ENCODE measurements at places on chromosomes 6 and 20.
A peak's percentile ranks its signal among the peaks of the same experiment; 100 is the strongest.

GRCh38 chr6:9517806-9518205, 897.1 kb downstream of the TFAP2A start:
- no peak for DNase-seq

DNA sequence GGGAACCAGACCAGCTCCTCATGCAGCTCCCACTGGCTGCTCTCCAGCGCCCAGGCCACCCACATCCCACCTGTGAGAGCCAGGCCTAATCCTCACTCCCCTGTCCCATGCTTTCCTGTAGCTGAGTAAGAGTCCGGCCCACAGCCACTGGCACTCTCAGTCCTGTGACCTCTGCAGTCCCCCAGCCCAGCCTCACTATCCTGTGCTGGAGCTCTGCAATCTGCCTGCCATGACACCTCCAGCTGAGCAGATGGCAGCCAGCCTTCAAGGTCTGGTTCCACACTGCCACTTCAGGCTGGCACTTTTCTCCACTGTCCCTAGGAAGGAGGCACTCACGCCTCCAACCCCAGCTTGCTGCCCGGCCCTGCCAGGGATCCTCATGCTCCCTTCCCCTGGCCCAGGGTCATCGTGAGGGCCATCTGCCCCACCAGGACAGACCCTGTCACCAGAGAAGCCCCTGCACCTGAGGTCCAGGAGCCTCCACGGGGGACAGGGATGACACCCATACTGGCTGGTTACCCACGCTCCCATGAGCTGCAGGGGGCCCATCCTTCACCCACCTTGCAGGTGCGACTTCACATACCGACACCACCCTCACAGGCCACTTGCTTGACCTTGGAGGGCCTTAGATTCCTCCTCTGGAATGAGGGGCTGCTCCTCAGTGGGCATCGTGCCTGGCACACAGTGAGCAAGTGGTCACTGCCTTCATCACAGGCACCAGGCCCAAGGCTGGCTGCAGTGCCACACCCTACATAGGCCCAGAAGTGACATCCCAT, 100.1 kb downstream of the ASXL1 start:
- DNase-seq, result no peak

DNA sequence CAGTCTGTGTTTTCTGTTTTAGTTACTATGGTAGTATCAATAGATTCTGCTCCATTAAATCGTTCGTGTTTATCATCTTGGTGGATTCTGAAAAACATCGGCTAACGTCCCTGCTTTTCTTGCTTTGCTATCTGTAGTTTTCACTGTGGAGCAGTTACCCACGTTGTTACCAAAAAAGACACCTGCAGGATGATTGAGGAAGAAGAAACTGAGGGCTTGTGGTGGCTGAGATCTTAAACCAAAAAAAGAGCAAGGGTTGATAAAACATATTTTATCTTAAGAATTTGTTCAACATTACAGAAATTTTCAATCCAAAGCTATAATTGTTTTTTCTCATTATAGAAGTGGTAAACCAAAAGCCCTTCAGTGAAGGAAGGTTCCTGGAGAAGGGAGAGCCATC, 166.3 kb downstream of the FARS2 start:
- no peak for DNase-seq

DNA sequence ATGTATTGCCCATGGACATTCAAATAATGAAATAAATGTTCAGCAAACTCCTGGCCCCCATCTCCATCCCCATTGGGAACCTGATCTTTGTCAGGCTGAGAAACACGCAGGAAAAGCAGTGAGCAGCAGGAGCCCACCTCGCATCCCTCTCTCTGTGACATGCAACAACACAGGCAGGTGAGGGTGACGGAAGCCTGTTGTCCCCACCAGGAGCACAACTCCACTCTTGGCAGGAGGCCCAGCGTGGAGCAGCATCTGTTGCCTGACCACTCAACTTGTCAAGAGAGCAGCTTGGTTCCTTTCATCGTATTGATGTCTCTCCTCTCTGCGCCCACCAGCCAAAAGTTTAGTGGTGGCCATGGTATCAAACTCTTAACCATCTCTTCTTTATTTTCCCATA, 586.9 kb upstream of the ARID1B start:
- peak; percentile 79 for DNase-seq

GRCh38 chr20:1619861-1620444, at the start of gene SIRPB1:
SIRPB1 (minus strand) TSS chr20:1620009; CDS start chr20:1619944, 65 bp downstream.
- DNase-seq, result no peak

DNA sequence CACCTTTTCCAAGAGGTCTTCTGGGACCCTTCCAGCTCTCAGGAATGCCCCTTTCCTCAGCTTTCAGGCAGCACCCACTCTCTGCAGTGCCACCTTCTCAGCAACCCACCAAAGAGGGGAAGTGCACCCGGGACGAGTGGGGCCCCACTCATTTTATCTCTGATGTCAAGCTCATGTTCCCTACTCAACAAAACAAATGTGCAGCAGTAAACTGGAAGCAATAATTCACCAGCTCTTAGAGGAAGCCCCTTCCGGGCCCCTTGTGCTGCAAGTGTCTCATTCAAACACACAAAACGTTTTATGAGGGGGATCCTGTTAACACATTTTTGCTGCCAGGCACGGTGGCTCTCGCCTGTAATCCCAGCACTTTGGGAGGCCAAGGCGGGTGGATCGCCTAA, 13.6 kb downstream of the GFOD1 start:
- no peak for DNase-seq

DNA sequence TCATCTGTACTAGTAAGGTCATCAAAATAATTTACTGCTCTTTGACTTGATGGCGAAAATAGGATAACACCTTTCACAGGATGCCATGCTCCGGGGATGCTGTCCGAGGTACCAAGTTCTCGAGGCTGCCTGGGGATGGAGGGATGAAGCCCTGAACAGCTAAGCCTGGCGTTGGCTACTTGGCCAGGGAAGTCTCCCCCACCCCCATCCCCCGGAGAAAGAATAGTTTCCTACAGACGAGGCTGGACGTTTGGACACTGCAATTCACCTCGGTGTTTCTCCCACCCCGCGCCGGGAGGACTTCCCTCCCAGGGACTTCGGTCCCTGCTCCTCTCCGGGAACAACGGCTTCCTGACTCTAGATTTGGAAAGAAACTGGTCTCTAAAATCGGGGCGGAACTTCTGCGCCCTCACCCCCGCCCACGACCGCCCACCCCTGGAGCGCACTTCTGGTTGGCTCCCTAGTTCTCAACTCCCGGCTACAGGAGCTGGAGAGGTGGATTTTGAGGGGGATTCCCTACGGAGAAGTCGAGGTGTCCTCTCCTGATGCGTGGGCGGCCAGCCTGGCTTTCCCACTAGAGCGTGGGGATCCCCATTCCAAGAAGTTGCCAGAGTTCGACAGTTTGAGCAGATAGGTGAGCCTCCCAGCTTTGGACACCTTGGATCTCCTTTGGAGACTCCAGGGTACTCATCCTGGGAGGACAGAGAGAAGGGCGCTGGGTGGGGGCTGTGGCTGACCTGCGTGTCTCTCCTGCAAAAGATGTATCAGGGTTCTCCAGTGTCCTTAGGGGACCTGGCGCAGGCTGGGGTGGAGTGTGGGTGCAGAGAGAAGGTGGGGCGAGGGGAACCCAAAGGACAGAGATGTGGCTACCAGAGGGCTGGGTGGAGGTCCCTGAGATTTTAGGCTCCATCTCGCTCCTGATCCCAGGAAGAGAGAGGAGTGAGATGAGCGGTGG, 1.1 kb downstream of the PCSK2 start:
- DNase-seq, result peak; percentile 9

DNA sequence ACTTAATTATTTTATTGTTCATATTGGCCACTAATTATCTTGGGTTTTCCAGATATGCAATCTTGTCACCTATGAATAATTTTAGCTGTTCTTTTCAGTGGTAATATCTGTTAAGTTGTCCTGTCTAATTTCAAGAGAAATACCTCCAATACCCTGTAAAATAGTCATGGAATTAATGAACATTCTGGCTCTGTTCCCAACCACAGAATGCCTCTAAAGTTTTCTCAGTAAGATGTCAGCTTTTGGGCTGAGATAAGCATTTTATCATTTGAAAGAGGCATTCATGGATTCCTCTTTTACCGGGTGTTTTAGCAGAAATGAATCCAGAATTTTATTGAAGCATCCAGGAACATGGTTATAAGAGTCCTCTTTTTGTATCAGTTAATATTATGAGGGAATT, 109.3 kb downstream of the WDR27 start:
- no peak for DNase-seq

- DNase-seq, result no peak
These were observed 50.3 kb upstream of the HLA-G start for GRCh38 chr6:29777310-29777709.

- DNase-seq, result no peak
These were observed 1.6 kb downstream of the TNFRSF6B start for GRCh38 chr20:63697868-63698545.

GRCh38 chr20:49104365-49104648, 58.2 kb downstream of the CSE1L start:
- DNase-seq, result no peak

- DNase-seq, result no peak
These were observed 27.6 kb downstream of the TFAP2B start for GRCh38 chr6:50846144-50846851.

GRCh38 chr20:64256282-64256935, 861 bp downstream of the PCMTD2 start:
- no peak for DNase-seq

- no peak for DNase-seq
These were observed 3.4 kb downstream of the LINC00237 start for GRCh38 chr20:21102603-21103311.

GRCh38 chr20:3557237-3557785, 86.5 kb downstream of the ATRN start:
- DNase-seq, result no peak

GRCh38 chr20:914727-915498, 1.2 kb downstream of the ANGPT4 start:
- no peak for DNase-seq

All from NCI-H774 (cell line).